ENCODE measurements at places on chromosomes 16 and 17. TPM values are rescaled to one million over a fixed set of nuclear protein-coding genes. Genes with fewer than 3 reads are reported as not detected.

Gene CDK3
- 0.84 TPM for polyA plus RNA-seq

Gene IRF8
- 873 TPM for polyA plus RNA-seq

Gene HS3ST3B1
- 3.0 TPM for polyA plus RNA-seq

GRCh38 chr16:72023962-72024361 lies 15.4 kb downstream of the DHODH start:
- no peak for DNase-seq
- peaks cover 10% of the 10 kb centered on the region for H3K36me3 ChIP-seq
- H3K4me3 ChIP-seq = no peak overlapping the region
- no peaks in the 10 kb centered on the region for H3K27me3 ChIP-seq

- no peaks in the 10 kb centered on the region for H3K36me3 ChIP-seq
- H3K27ac ChIP-seq = no peak overlapping the region
- H3K4me3 ChIP-seq = no peak overlapping the region
- peaks cover 16% of the 10 kb centered on the region for H3K4me1 ChIP-seq
These were observed 37.5 kb downstream of the OTOA start for GRCh38 chr16:21701271-21701670.

DNA sequence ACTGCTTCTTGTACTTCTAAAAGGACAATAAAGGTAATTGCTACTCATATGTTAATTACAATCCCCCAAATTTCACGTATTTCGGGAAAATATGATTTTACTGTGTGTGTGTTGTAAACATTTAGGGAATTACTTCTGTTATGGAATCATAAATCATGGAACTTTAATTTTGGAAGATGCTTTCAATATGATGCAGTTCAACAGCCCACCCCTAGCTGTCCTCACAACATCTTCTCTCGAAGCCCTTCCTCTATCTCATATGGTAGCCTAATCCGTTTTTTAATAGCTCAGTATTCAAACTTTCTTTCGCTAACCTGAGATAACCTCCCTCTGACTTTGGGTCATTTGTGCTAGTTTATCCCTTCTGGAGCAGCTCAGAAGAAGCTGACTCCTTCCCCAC lies 78.4 kb downstream of the ANKFN1 start:
- H3K4me1 ChIP-seq = no peaks in the 10 kb centered on the region
- no peaks in the 10 kb centered on the region for H3K36me3 ChIP-seq
- H3K4me3 ChIP-seq = no peak overlapping the region
- H3K27ac ChIP-seq = no peak overlapping the region

DNA sequence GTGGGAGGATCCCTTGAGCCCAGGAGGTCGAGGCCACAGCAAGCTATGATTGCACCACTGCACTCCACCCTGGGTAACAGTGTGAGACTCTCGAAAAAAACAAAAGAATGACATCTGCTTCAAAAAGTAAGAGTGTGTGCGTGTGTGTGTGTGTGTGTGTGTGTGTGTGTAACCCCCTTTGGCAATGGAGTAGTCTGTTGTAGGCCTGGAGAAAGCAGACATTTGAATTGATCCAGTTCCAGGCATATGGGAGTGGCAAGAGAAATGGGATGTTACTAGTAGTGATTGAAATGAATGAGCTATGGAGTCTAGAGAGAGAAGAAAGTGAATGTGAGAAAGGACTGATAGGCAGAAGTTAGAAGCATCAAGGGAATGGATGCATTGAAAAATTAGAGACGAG lies 9.9 kb downstream of the CASC3 start:
- peak overlapping the region; percentile 60 for H3K27ac ChIP-seq
- no peak for DNase-seq
- H3K4me3 ChIP-seq = no peak overlapping the region
- peaks cover 15% of the 10 kb centered on the region for H3K36me3 ChIP-seq
